ENCODE measurements at places on chromosomes 12 and 14.

- no peak for DNase-seq
Observed at GRCh38 chr12:12032260-12032791, 38.4 kb upstream of the BCL2L14 start.

DNA sequence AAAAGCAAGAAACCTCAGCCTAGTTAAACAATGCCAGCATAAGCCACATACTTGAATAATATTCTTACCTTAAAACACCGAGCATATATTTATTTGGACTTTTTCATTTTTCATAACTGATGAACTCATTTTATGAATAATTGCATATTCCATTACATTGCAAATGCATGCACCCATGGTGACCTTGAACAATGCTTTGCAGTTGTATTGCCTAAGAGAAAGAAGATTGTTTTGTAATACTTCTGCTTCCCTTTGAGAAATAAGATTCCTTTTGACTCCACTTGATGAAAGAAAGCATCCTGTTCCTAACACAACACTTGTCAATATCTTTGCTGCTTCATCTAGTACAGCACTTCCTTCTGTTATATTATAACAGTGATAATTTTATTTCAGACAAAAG, 1182.2 kb downstream of the FLRT2 start:
- no peak for DNase-seq

DNA sequence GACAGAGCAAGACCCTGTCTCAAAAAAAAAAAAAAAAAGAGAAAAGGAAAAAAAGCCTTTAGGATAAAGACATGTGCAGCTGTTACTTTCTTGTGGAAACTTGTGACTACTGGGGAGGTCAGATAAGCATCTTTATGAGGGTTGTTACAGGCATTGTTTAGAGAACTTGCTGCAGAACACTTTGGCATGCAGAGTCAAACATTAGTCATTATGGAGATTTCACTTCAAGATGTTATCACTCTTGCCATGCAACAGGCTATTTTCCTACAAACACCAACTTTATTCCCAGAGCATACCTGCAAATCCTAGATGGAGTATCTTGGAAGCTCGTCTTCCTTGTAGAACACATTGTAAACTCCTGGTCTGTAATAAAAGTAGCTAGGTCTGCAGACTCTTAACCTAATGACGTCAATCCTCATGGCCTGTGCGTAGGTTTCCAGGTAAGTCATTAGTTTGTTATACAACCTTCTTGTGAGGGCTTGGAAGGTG, 36.3 kb upstream of the WDR89 start:
- no peak for DNase-seq

- peak; percentile 50 for DNase-seq
Observed at GRCh38 chr12:131104463-131105350, 151.0 kb downstream of the ADGRD1 start.

GRCh38 chr14:80784820-80785219, 156.7 kb downstream of the CEP128 start:
- DNase-seq, result no peak

- no peak for DNase-seq
Observed at GRCh38 chr12:49867570-49868341, 24.9 kb upstream of the BCDIN3D start.

GRCh38 chr12:114687802-114688201, 3.8 kb upstream of the TBX3 start:
- no peak for DNase-seq

- DNase-seq, result no peak
Observed at GRCh38 chr14:73125746-73126145, 10.6 kb upstream of the PSEN1 start.

GRCh38 chr14:95025218-95025617, 132.1 kb downstream of the DICER1 start:
- no peak for DNase-seq

DNA sequence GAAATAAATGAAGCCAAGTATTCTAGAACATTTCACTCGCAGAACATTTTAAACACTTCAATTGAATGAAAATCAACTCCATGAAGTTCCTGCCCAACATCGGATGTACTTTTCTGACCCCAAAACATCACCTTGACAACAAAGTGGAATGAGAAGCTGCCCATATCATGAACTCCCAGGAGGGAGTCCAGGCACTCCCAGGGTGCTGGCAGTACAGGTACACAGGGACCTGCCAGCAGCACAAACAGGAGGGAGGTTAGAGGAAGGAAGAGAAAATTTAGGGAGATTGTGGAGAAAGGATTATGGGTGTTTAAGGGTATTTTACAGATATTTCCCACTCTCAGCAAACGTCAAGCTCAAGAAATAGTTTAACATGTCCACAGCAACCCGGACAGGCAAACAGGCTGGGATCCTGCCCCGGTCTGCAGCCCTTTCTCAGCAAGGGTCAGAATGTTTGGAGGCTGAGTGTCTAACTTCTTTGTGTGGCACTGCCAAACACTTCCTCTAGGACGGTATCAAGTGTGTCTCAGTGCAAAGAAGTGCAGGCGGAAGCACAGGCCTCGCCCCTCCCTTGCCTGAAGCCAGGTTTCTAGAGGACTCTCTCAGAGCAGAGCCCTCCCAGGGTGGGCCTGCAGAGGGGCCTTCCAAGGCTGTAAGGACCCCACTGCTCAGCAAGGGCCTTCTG, 72.2 kb downstream of the SETD3 start:
- no peak for DNase-seq

GRCh38 chr14:70934084-70934483, 26.8 kb downstream of the PCNX1 start:
- no peak for DNase-seq

DNA sequence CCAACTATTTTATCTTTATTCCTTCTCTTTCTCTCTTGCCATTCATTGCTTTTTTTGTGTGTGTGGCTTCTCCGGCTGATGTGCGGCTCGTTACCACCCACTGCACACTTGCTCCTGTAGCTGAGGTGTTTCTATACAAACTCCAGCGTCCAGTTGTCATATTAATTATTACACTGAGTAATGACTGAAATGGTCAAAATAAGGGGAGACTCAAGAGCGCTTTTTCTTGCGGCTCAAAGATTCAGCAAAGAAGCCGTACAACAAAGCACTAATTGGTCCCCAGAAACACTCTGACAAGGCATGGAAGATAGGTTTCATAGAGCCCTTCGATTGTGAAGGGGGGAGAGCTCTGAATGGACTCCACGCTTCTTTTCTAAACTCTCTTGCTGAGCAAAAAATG, 5.6 kb upstream of the ASCL1 start:
- no peak for DNase-seq

DNA sequence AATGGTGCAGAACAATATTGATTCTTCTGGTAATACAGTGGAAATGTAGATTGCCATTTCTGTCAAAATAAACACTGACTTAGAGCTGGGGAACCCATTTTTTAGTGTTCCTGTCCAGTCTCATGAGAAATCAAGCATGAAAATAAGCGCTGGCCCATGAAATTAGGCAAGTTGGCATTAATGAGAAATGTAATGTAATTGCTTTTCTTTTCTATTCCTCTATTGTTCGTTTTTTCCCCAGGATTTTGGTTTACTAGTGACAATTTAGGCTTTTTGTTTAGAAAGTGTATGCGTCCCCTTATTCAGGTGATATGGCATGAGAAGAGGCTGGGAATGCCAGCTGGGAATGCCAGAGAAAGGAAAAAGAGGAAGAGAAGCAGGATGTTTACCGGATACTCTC, 64.4 kb upstream of the KICS2 start:
- no peak for DNase-seq

DNA sequence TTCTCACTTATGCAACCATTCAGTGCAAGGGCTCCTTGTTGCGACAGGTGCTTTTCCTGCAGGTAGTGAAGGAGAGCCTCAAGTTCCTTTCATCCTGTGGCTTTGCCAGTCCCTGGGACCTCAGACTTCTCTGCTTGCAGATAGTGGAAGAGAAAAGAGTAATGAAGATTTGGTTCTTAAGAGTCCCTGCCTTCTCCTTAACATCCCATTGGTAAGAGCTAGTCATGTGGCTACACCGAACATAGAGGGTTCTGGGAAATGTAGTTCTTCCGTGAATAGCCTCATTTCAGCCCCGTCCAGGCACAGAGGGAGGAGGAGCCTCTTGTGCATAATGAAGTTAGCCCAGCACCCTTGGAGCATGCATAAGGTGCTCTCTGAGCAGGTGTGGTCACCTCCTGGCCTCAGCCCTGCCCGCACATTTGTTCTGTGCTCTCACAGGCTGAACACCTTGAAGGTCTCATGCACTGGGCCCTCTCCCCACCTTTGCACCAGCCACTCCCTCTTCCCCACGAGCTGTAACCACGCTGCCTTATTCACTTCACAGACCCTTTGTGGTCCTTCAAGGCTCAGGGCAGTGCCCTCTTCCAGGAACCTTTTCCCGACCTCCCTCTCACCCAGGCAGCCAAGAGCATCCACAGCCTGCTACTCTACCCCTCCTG, 134.0 kb downstream of the BCL11B start:
- DNase-seq, result no peak

DNA sequence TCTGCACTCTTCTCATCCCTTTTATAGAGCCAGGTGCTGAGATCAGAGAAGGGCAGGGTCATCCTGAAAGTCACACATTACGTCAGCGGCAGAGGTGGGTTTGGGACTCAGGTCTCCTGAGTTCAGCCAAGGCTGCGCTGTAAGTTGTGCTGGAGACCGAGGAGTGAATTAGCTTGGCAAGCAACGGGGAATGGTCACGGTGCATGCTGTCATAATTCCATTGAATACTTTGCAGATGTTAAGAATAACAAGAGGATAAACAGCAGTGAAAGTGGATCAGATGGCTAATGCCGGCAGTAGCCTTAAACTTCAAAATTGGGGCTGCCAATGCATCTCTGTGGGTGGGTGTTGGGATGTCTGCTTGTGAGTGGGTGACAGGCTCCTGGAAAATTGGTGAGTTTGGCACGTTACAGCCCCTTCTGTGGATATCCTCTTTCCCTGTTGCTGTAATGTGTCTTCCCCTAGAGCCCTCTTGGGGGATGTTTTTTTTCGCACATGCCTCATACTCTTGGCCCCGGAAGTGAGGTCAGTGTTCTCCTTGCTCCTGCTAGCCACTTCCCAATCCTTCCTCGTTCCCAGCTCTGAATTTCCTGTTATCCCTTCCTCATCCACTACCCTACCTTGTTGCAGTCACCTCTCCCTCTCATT, 287.1 kb upstream of the SRRM4 start:
- DNase-seq, result no peak

GRCh38 chr12:125683748-125684381, 618.6 kb downstream of the AACS start:
- DNase-seq, result no peak

DNA sequence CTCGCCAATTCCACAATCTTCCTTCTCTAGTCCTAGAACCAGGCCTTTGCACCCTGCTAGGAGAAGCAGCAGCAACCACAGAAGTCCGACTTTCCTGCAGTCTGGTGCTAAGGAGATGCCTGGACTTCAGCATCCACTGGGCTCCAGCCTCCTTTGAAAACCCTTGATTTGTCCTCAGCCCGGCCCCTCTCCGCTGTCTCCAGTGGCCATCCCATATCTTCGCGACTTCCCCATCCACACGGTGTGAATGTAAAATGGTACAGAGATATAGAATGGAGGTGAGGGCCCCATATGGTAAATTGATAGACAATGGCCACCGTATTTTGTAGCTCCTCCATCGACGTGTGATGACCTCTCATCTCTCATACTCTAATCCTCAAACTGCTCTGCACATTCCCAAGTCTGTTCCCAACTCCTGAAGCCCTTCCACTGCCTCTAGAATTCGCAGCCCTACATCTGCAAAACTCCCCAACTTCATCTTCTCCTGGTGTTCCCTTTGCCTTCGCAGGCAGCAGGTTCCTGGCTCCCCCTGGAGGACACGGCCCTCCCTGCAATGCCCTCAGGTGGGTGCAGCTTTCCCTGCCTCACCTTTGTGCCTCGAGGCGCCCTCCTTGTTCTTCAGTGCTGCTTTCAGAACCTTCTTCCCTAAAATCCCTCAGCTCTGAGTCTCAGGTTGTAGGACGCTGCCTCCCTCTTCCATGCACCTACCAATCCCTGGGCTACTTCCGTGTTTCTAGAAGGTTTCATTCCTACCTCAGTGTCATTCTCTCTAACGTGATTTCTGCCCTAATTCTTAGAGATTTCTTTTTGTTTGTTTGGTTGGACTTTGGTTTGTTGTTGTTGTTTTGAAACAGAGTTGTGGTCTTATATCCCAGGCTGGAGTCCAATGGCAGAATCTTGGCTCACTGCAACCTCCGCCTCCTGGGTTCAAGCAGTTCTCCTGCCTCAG, 36.7 kb downstream of the TMBIM6 start:
- DNase-seq, result no peak

- DNase-seq, result no peak
Observed at GRCh38 chr12:29148911-29149690, at the start of gene FAR2. Gene FAR2, plus strand, starts transcription at chr12:29149278. Its CDS starts 121,172 bp downstream, at chr12:29270450.

DNA sequence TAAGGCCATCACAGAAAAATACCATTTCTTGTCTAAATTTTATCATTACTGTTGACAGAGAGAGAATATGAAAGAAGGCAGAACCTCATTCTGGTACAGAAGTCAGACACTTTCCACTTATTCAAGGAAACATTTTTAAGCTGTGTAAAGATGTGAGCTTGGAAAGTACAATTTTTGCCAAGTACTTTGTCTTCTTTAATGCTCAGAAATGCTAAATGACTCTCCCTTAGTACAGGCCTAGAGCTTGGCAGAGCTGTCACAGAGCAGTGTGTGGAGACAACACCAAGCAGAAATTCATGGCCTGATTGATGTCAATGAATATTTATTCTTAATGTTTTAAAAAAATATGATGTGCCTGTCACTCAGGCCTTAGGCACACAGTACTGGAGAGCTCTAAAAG, 20.7 kb downstream of the NT5DC3 start:
- DNase-seq, result no peak

- DNase-seq, result no peak
Observed at GRCh38 chr12:65775720-65776119, 48.6 kb upstream of the HMGA2 start.

GRCh38 chr12:92158796-92159439, 13.3 kb upstream of the BTG1 start:
- DNase-seq, result no peak

GRCh38 chr12:96131230-96131788, 62.9 kb upstream of the ELK3 start:
- DNase-seq, result no peak

DNA sequence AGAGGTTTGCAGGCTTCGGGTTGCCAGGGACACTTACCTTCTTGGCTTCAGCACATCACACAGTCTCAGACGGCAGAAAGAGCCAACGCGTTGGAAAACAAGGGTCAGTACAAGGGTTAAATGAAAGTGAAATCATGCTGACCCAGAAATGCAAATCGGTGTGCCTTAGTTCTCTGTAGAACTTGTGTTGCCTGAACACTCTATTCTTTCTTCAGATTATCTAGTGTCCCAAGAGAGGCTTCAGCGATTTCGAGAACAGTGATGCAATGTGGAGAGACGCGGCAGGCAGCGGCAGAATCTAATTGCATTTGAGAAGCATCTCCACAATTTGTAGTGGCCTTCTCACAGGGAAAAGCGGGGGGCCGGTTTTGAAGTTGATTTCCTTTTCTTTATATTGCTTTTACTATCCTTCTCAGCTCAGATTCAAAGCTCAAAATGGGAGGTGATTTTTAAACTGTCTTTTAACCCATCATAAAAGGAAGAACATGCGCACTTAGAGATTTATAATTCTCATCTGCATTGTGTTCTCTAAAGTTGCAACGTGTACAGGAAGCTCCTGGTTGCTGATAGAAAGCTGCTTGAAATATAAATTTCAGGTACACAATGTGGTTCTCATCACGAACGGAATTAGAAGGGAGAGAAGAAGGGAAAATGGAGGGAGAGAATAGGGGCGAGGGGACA, 67.8 kb upstream of the EGLN3 start:
- no peak for DNase-seq

All from amygdala (tissue), 56 donors.